ENCODE measurements at places on chromosomes 13 and 19.

- no peak for DNase-seq
Measured at GRCh38 chr13:46948338-46948737, 51.5 kb upstream of the HTR2A start.

- peak; percentile 87 for DNase-seq
Measured at GRCh38 chr19:1269478-1270212, 513 bp downstream of the CIRBP start.

GRCh38 chr13:23380534-23380933, 53.0 kb downstream of the SACS start:
- DNase-seq: no peak

DNA sequence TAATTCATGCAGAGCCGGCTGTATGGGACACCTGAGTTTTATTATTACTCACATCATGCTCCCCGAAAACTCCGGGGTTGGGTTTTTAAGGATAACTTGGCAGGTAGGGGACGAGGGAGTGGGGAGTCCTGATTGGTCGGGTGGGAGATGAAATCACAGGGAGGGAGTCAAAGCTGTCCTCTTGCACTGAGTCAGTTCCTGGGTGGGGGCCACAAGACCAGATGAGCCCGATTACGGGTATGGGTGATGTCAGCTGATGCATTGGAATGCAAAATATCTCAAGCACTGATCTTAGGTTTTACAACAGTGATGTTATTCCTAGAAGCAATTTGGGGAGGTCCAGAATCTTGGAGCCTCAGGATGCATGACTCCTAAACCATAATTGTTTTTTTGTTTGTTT, 18.6 kb upstream of the COG3 start:
- no peak for DNase-seq

GRCh38 chr19:47417746-47418691, 1.3 kb downstream of the MEIS3 start:
- no peak for DNase-seq

DNA sequence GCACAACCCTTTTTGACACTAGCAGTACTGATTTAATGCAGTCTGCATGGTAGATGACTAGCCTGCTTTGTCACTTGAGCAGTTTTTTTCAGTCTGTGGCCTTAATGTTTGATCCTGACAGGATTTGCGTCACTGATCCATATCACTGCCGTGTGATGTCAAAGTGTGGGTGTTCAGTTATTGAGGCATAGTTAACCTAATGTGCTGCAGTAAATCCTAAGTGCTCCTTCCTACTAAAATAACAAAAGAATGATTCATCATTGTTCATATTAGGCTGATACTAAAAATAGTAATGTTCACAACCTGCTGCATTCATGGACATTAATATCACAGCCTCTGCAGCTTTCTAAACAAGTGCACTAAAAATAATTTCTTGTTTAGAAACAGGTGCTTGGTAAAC, 121.9 kb upstream of the MLNR start:
- DNase-seq: no peak

GRCh38 chr19:4064496-4065260, 2.0 kb downstream of the ZBTB7A start:
- DNase-seq: no peak

Measured in LNCaP clone FGC (cell line).